ENCODE measurements at places on chromosomes 6 and 20. TPM values are rescaled to one million over a fixed set of nuclear protein-coding genes. Genes with fewer than 3 reads are reported as not detected.

CLPSL1 gene
- not detected for total RNA-seq

TAGAP gene
- total RNA-seq = 1.2 TPM

HCRTR2 gene
- total RNA-seq = not detected

MICB gene
- total RNA-seq = 1.0 TPM

WFDC12 gene
- total RNA-seq = not detected

ADGRF5 gene
- 18.7 TPM for total RNA-seq

DEFB124 gene
- total RNA-seq = not detected

OTOR gene
- not detected for total RNA-seq

ACTR5 gene
- 4.1 TPM for total RNA-seq

RUNX2 gene
- 0.69 TPM for total RNA-seq

RIPPLY2 gene
- total RNA-seq = not detected

SPAG4 gene
- 1.4 TPM for total RNA-seq

DNAH8 gene
- not detected for total RNA-seq

ZC3H12D gene
- 0.32 TPM for total RNA-seq

GPR6 gene
- not detected for total RNA-seq

ARHGAP40 gene
- total RNA-seq = not detected

RNF217 gene
- 15.6 TPM for total RNA-seq

C6orf15 gene
- not detected for total RNA-seq

WFDC10B gene
- total RNA-seq = not detected

TREM1 gene
- 0.54 TPM for total RNA-seq

CDH4 gene
- 0.55 TPM for total RNA-seq

PAK5 gene
- total RNA-seq = not detected

C20orf141 gene
- total RNA-seq = not detected

LY86 gene
- 1.3 TPM for total RNA-seq

SLC22A7 gene
- total RNA-seq = not detected

TTK gene
- total RNA-seq = not detected

TP53TG5 gene
- total RNA-seq = not detected

NNAT gene
- total RNA-seq = 2.6 TPM

SLC17A1 gene
- not detected for total RNA-seq

RAB44 gene
- not detected for total RNA-seq

KCNK5 gene
- total RNA-seq = 0.07 TPM

CAGE1 gene
- total RNA-seq = not detected

FAM83C gene
- total RNA-seq = not detected

TRIM15 gene
- total RNA-seq = not detected

SMLR1 gene
- total RNA-seq = not detected

SRSF12 gene
- total RNA-seq = 0.21 TPM

CD93 gene
- 33.6 TPM for total RNA-seq

NOX3 gene
- not detected for total RNA-seq

MRPL18 gene
- total RNA-seq = 61.3 TPM

TREM2 gene
- 0.73 TPM for total RNA-seq

F13A1 gene
- total RNA-seq = 26.2 TPM

TBXT gene
- not detected for total RNA-seq

MAP7 gene
- total RNA-seq = 0.77 TPM

RAET1G gene
- 0.64 TPM for total RNA-seq

RAMACL gene
- total RNA-seq = 0.68 TPM

SMOC2 gene
- total RNA-seq = 12.3 TPM

EYS gene
- total RNA-seq = not detected

MYCT1 gene
- total RNA-seq = 13.7 TPM

IRF4 gene
- 0.58 TPM for total RNA-seq

OLIG3 gene
- total RNA-seq = not detected

SNPH gene
- total RNA-seq = 9.3 TPM

STX11 gene
- 1.4 TPM for total RNA-seq

C6orf132 gene
- total RNA-seq = 0.11 TPM

CTAGE9 gene
- total RNA-seq = not detected

TMEM217 gene
- total RNA-seq = 0.47 TPM
